ENCODE measurements at places on chromosomes 12 and 14. TPM values are rescaled to one million over a fixed set of nuclear protein-coding genes. Genes with fewer than 3 reads are reported as not detected.

DNA sequence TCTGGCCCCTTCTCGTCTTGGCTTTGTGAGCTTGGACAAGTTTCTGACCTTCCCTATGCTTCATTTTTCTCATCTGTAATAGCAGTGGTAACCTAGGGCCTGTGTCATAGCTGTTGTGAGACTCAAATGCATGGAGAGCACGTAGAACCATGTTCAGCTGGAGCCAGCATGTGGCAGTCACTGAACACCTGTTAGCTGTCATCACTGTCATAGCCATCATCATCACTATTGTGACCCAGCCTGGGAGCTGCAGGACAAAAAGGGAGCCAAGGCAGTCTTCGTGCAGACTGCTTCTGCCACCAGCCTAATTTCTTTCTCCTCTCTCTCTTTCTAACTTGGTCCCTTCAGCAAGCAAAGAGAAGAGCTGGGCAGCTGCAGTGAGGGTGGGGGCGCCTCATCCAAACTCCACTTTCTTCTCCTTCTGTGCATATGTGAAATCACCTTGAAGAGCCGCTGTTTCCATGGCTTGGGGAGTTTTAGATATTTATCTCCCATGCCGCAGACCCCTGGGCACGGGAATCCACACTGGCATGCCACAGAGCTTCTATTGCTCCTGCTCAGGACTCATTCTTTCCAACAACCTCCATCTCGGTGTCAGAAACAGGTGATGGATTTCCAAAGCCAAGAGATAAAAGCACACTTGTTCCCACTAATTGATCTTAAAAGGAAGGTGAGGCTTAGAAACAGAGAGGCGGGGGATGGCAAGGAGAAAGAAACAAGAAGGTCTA, 87.0 kb downstream of the SRRM4 start:
- no peak for DNase-seq

The AVPR1A gene
- total RNA-seq, result not detected

- DNase-seq, result peak; percentile 12
Measured at GRCh38 chr12:14366209-14367039, 942 bp downstream of the ATF7IP start.

The ETFRF1 gene
- 8.7 TPM for total RNA-seq

- DNase-seq, result no peak
Measured at GRCh38 chr12:70852416-70853150, 68.0 kb downstream of the PTPRR start.

DNA sequence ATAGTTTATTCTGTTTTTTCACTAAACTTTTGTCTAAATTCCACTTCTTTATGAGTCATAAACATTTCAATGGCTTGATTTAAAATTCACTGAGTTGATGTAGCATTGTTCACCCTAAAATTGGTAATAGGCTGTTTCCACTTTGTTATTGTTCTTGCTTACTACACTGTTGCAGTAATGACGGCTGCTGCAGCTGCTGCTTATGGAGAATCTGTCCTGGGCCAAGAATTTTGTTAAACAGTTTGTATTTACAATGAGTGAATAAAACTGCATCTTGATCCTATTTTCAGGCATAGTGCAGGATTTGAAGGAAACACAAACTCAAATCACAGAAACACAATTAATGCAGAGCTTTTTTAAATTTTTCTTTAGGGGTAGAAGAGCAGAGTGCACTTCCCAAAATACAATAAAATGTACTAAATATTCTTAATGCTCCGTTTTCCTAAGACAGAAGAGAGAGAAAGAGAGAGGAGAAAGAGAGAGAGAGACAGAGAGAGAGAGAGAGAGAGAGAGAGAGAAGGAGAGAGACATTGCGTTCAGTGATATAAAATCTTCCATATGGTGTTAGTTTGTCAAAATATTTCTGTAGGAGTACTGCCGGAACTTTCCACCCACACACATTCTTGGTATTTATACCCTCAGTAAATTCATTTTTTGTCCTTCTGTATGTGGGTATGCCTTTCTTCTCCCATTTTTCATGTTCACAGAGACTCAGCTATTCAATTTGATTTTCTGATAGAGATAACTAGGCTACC, 266.4 kb downstream of the LRFN5 start:
- DNase-seq, result no peak

GRCh38 chr12:22014041-22014782, 31.8 kb upstream of the CMAS start:
- no peak for DNase-seq

GRCh38 chr12:7756993-7757392, 8.0 kb upstream of the NANOGNB start:
- DNase-seq, result no peak

DNA sequence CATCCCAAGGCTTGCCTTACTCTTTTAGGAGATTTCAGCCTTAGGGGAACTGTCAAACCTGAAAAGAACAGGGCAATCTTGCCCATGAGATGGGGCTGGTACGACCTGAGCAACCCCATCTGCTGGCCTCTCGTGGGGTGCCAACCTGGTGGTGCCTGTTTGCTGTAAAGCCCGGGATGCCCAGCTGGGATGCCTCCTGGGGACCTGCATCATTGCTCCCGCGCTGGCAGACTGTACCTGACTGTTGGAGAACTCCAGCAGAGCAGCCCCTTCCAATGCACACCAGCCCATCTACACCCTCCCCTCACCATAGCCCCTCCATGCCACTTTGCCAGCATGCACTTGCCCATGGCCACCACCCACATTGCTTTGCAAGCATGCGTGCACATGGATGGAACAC, 335.7 kb downstream of the RPS29 start:
- DNase-seq, result no peak

The TEX52 gene
- total RNA-seq, result 0.29 TPM

- DNase-seq, result no peak
Measured at GRCh38 chr14:21168055-21168454, 12.2 kb upstream of the OR5AU1 start.

DNA sequence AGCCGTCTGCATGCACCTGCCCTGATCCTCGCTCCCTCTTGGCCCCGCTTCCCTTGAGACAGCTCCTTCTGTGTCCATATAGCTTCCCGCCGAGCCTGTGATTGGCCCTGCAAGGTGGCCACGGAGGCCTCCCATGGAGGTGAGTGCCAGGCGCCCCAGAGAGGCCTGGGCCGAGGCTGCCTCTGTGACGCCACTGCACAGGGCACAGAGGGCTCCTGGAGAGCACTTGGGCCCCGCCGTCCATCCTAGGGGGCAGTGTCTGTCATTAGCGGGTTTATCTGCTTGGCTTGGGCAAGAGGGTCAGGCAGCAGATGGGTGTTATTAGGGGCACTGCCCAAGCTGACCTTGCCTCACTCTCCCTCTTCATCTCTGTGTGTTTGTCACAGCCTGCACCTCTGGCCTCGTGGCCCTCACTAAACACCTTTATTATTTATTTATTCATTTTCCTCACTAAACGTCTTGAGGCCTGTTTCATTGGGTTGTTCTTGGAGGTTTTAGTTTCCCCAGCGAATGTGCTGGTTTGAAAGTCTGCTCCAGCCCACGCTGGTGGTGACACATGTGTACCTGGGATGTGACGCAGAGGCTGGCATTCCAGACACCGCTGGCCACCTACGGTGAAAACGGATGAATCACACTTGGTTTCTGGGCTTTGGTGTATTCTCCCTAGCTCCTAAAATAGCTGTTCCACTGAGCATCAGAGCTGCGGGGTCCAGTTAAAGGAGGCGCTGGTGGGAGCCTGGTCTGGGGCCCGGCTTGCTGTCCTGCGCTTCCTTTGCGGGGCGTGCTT, 5.9 kb downstream of the ZFYVE21 start:
- no peak for DNase-seq

The TRIM9 gene
- 0.44 TPM for total RNA-seq

GRCh38 chr12:101599311-101599710, 4.5 kb downstream of the MYBPC1 start:
- DNase-seq, result no peak

DNA sequence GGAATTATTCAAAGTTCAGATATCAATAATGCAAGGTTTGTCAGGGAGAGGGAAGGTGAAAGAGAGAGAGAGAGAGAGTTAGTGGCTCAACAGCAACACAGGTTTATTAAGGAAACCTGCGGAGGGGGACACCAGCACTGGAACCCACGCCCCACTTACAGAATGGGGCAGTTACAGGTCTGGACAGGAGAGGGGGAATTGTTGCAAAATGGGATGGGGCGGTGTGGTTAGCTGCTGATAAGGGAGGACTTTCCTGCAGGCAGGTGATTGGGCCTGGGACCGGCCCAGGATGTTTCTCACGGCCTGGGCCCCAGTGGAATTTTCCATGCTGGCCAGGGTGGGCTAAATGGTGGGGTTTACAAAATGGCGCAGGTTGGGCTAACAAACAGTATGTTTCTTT, 278.2 kb upstream of the SLC16A7 start:
- no peak for DNase-seq

The TEDC1 gene
- 40.7 TPM for total RNA-seq

DNA sequence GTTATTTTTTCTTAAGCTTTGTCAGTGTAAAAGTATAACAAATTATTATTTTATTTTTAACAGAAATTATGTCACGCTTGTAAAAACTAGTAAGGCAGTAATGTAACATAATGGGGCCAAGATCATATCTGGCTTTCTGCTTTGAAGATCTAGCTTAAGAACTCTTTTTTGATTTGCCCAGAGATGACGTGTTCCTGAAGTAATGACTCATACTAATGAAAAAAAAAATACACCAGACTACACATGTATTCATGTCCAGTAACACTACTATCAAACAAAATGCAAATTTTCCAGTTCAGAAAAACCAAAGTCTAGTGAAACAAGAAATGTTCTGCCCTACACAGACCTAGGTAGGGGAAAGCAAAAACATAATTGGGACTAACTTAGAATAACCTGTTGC, 432.2 kb upstream of the ATXN7L3B start:
- DNase-seq, result no peak

- no peak for DNase-seq
Measured at GRCh38 chr14:92584816-92585215, 71.2 kb downstream of the RIN3 start.

GRCh38 chr12:26113853-26114719, 10.8 kb downstream of the BHLHE41 start:
- peak; percentile 67 for DNase-seq

- no peak for DNase-seq
Measured at GRCh38 chr12:108477055-108477880, 37.8 kb upstream of the FICD start.

GRCh38 chr12:117047810-117048584, 51.2 kb downstream of the TESC start:
- DNase-seq, result no peak

The PTPN6 gene
- total RNA-seq, result 346 TPM

GRCh38 chr14:87343652-87344051, 649.3 kb downstream of the GALC start:
- DNase-seq, result no peak

- no peak for DNase-seq
Measured at GRCh38 chr12:32765906-32766305, 10.2 kb upstream of the YARS2 start.

GRCh38 chr12:127411981-127412380, 855.0 kb upstream of the TMEM132C start:
- DNase-seq, result no peak

GRCh38 chr14:37985826-37986470, 221.8 kb upstream of the SSTR1 start:
- peak; percentile 54 for DNase-seq

DNA sequence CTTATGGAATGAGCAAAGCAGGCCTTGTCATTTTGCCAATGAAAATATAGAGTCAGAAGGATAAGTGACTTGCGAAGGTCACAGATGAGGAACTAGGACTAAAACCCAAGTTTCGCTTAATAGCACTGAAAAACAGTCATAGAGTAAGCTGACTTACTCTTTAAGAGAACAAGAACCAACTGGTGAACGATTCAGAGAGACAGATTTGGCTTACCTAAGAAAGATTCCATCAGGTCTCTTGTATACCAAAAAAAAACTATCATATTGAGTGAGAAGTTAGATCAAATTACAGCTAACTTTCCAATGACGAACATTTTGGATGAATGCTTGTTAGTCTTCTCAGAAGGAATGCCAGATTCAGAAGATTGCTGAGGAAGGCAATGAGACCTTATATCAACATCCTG, 74.2 kb downstream of the ZFC3H1 start:
- DNase-seq, result no peak

The HOXC11 gene
- total RNA-seq, result not detected

The MGST1 gene
- total RNA-seq, result not detected

DNA sequence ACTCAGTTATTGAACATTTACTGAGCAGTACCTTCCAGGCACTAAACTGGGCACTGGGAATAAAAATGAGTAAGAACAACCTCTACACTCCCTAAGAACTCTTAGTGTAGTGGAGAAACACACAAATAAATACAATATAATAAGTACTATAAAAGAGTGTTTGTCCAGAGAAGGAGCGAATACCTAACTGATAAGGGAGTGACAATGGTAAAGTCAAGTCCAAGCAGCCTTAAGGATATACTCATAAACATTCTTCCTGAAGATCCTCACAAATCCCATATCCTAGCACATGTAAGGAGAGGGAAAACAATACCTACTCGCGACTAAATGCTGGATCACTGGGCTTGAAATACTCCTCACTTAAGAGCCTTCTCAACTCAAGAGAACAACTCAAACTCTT, 32.8 kb downstream of the SPTLC2 start:
- no peak for DNase-seq

DNA sequence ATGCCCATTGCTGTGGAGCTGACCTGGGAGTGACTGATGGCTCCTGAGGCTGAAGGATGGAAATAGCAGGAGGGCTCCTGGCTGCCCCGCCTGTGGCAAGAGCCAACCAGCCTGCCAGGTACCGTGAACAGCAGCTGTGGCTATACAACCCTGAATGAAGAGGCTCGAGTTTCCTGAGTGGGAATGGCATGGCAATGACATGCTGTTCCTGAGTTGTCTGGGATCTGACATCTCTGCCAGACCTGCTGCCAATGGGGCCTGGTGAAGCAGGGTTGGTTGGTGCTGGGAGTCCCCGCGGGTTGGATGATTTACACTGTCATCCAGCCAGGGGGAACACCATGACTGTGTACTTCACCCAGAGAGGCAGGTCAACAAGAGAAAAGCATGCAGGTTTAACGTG, 31.8 kb upstream of the LRRC10 start:
- no peak for DNase-seq

The RNASE7 gene
- total RNA-seq, result not detected

The RTL1 gene
- total RNA-seq, result not detected

The SLC6A13 gene
- total RNA-seq, result 0.15 TPM

The FIGNL2 gene
- 0.17 TPM for total RNA-seq

GRCh38 chr14:104195361-104195760, 57.0 kb downstream of the KIF26A start:
- no peak for DNase-seq

DNA sequence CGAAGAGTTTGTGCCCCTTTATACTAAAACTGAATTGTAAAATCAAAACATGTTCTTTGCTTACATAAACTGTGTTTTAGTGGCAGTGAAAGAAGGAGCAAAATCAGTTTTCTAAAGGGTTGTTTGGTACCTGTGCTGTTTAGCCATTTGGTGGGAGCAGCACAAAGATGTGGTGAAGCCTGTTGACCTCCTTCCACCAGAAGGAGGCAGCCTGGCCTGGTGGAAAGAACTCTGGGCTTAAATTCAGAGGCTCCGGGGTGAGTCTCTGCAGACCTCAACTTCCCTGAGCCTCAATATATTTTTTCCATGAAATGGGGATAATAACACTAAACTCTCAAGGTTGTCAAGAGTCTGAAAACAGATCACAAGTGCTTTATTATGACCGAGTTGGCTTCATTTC, 502.5 kb downstream of the VRK1 start:
- peak; percentile 31 for DNase-seq

DNA sequence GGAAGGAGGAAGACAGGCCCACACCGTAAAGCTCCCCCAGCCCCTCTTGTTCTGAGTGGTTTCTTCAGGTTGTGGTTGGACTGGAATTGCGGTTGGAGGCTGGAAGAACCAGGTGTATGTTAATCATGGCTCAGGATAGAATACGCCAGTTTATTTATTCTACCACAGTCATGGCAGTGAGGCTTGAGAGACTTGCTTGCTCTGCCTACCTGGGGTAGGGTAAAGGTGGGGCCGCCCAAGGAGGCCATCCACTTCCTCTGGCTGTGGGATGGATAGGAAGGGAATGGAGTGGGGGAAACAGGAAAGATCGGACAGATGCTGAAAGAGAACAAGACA, 8.1 kb downstream of the SHMT2 start:
- no peak for DNase-seq

The TPPP2 gene
- not detected for total RNA-seq
